ENCODE measurements at places on chromosomes 11 and 22.

GRCh38 chr11:106159836-106160235 is 82.4 kb downstream of the AASDHPPT start:
- no peak for ATAC-seq

DNA sequence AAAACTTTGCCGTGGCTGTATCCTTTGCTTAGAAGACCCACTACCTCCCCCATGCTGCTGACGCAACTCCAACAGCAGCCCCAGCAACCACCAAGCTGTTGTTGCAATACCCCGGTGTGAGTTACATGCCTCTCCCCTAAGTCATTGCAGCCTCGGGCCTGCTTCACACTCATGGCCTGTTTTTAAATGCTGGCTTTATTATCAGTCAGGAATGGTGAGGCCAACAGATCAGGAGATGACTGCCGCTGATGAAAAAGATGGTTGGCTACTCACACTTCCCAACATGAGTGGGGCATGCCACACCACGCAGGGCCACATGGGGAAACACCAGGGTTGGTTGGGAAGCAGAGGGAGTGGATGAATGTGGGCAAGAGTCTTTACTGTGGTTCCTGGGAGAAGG is 171.5 kb upstream of the SYT13 start:
- ATAC-seq: no peak

GRCh38 chr22:33577862-33578411 is 342.3 kb downstream of the LARGE1 start:
- ATAC-seq: no peak

GRCh38 chr22:38839686-38840085 is 4.1 kb downstream of the NPTXR start:
- no peak for ATAC-seq

- ATAC-seq: no peak
Observed at GRCh38 chr11:111250936-111251335, 5.4 kb downstream of the POU2AF2 start.

DNA sequence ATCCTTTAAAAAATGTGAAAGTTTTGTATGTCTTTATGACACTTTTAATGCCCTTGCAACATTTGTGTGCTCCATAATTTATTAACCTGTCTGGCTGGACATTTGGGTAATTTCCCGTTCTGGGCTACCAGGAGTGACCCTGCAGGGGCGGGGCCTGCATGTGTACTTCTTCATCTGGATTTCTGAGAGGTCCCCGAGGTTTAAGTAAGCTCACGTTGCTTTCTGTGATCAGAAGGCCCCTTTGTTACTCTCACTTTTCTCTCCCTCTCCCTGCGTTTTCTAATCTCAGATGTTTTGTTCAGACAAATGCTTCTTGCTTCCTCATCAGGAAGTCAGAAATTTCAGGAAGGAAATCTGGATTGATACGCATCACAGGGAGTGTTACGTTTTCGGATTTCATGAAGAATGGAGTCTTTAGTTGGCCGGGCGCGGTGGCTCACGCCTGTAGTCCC is 78.9 kb upstream of the CRYBB3 start:
- ATAC-seq: no peak
